ENCODE measurements at places on chromosomes 5 and 9.

- DNase-seq: no peak
Measured at GRCh38 chr9:121279776-121280388, 11.9 kb downstream of the GSN start.

DNA sequence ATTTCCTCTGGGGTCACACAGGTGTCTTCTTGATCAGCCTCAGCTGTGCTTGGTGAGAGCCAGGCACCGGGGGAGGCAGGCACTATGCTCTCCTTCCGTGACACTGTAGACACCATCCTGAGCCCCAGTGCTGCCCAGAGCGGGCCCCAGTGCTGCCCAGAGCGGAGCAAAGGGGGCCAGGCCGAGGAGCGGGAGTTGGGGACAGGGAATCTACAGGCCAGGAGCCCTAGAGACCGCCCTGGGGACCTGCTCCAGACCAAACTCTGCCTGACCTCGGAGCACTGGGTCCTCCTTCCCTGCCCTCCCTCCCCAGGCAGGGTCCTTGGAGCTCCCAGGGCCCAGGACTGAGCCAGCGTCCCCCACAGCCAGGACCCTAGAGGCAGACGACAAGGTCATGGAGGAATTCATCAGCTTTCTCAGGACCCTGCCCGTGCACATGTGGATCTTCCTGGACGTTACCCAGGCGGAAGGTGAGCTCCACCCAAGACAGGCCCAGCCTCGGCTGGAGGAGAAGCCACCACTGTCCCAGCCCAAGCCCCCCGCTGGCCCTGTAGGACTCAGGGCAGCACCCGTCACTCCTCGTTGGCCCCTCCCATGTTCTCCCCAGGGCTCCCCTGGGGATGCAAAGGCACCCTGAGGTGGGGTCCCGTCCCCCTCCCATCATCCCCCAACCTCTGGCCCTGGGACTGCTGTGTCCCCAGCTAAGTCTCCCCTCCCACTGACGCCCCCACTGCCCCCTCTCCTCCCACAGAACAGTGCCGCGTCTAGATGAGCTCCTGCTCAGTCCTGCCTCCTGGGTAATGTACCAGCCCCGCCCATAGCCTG lies 30.2 kb downstream of the PAEP start:
- no peak for DNase-seq

DNA sequence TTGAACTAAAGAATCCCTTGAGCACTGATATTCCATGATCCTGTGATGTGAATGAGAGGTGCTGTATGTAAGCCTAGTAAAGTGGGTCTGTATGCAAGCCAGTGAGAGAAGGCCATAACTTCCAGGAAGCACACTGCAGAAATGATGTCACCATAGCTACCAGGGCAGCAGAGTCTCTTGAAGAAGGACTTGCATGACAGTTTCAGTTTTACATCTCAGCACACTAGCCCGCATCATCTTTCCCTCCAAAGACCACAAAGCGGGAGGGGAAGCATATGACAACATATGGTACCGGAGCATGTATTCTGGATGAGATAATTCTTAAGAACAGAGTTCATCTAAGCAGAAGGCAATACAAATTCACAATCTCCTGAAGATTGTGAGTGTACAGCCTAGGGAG lies 37.6 kb upstream of the MAST4 start:
- DNase-seq: no peak

- DNase-seq: no peak
Measured at GRCh38 chr5:8641786-8642505, 773.0 kb downstream of the MTRR start.

GRCh38 chr5:135571066-135571609 lies 7.7 kb downstream of the CXCL14 start:
- DNase-seq: no peak

GRCh38 chr5:59117320-59117719 lies 534.4 kb downstream of the RAB3C start:
- no peak for DNase-seq

DNA sequence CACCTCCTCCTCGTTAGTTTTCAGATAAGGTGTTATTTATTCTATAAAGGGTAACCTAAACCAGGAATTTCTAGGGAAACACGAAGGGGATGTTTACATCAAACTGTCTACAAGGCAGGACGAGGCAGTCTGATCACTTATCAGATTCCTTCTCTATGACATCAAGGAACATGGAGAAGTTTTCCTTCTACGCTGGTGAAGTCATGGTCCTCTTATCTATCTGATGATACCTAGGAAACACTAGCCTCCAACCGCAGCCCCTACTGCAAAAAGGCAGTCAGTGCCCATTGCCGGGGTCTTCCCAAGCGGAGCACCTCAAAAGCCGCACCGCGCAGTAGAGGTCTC lies 1.5 kb downstream of the MPDZ start:
- DNase-seq: no peak

DNA sequence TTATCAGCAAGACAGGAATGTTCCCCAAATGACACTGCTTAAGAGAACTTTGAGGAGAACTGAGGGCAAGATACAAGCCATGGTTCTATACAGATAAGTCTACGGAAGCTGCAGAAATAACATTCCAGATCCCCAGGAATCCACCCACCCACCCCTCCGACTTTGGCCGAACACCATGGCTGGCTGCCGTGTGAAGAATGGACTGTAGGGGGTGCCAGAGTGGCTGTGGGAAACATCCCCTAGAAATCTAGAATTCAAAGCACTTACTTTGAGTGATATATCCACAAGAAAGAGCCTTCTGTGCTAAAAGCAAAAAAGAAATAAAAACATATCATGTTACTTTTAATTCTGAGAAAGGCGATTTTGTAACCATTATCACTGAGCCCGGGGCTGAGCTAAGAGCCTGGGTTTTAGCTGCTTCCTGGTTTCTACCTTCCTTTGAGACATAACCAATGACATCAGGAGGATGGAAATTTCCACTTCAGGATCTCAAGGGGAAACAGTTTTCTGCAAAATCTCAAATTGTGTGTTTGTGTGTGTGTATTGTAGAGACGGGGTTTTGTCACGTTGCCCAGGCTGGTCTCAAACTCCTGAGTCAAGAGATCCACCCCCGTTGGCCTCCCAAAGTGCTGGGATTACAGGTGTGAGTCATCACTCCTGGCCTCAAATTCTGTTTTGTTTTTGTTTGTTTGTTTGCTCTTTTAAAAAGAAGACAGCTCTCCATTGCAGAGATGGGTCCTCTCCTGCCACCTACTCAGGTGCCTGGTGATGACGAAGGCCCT lies 36.4 kb downstream of the GGTA1 start:
- DNase-seq: no peak

DNA sequence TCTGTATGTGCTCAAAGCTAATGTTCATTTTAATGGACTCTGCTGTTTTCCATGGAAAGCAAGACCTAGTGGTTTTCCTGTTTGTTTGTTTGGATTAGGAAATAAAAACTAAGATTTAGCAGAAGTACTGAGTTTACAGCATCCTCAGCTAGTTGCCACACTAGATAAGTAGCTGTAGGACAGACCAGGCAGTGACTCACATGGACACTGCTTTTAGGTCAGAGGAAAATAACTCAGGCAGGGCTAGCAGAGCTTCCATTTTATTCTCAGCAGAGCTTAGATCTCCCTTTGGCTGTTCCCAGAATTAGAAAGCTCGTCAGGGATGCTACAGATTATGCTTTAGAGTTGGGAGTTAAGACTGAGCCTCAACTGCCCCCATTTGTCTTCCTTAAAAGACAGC lies 204.4 kb downstream of the SH3GL2 start:
- no peak for DNase-seq

DNA sequence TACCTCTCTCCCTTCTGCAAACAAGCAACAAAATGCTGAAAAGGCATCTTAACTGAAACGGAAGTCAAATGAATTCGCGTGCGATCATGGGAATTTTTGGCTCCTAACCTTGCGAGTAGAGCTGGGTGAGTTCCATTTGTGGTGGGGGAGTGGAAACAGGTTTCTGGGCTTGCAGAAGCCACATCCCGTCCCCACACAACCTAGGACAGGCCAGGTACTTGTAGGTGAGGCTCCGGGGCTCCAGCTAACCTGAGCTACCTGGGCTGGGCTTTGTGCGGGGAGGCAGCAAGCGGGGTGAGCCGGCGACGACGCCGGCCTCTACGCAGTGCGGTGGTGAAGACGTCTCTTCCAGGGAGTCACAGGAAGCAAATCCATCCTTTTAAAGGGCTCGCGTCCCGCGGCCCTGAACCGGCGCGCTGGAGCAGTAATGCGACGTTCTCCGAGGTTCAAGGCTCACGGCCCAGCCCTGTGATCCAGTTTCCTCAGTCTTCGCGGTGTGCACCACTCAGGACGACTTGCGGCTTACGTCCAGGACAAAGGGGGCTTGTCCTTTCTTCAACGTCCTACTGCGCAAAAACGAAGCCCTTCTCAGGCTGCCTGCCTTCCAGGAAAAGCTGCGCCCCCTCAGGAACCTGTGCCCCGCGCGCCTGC lies 567 bp upstream of the SPIN1 start:
- DNase-seq: peak; percentile 27

DNA sequence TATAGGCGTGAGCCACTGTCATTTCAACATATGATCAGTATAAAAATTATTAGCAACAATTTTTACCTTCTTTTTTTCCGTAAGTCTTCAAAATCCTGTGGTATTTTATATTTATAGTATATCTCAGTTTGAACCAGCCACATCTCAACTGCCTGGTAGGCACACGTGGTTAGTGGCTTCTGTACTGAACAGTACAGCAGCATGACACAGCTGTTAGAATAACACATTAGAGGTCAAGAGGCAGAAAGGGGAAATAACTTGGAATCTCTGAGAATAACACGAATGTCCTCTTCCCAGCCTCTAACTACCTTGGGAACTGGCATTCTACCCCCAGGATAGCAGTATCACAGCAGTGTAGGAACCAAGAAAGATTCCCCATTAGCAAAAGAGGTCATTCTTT lies 108.5 kb upstream of the IQGAP2 start:
- DNase-seq: no peak

DNA sequence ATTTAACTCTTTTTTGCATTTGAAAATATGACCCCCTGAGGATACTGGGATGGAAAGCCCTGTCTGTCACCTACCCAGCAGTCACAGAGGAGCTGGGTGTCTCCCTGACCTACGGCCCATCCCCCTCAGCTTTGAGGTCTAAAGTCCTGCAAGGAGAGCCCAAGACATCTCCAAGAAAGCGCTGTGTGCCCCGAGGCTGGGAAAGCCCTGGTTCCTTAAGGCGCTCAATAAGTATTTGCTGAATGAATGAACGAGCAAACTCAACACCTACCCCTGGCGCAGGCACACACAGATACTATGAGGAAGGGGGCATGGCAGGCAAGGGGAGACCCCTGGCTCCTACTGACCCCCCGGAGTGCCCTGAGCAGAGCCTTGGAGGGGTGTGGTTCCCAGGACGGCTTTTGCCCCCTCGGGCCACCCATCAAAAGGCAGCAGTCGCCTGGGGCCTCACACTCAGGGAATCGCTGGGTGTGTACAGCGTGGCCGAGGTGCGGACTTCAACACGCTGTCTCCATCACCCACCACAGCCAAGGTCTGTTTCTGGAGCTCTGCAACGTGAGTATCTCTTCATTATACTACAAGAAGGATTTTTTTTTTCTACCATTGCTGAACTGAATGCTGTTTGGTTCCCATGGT lies 211.6 kb downstream of the ERCC6L2 start:
- DNase-seq: no peak

GRCh38 chr9:92026206-92027002 lies 76.4 kb upstream of the ROR2 start:
- no peak for DNase-seq

GRCh38 chr5:84381502-84382362 lies 2.9 kb downstream of the EDIL3 start:
- no peak for DNase-seq

DNA sequence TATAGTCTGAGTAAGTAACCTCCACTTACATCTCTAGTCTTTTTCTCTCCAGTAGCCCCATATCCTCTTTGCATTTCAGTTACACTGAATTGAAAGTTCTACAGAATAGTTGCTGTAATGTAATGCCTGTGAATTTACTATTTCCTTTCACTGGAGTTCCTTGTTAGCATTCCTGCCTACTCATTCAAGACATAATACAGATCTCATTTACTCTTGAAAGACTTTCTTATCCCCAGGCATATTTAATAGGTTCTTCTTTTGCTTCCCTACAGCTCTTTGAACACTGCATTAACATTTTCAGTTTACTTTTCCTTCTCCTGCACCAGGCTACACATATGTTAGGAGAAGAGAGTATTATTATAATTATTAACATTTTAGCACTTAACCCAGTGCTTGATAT lies 87.6 kb upstream of the OR13F1 start:
- DNase-seq: no peak

DNA sequence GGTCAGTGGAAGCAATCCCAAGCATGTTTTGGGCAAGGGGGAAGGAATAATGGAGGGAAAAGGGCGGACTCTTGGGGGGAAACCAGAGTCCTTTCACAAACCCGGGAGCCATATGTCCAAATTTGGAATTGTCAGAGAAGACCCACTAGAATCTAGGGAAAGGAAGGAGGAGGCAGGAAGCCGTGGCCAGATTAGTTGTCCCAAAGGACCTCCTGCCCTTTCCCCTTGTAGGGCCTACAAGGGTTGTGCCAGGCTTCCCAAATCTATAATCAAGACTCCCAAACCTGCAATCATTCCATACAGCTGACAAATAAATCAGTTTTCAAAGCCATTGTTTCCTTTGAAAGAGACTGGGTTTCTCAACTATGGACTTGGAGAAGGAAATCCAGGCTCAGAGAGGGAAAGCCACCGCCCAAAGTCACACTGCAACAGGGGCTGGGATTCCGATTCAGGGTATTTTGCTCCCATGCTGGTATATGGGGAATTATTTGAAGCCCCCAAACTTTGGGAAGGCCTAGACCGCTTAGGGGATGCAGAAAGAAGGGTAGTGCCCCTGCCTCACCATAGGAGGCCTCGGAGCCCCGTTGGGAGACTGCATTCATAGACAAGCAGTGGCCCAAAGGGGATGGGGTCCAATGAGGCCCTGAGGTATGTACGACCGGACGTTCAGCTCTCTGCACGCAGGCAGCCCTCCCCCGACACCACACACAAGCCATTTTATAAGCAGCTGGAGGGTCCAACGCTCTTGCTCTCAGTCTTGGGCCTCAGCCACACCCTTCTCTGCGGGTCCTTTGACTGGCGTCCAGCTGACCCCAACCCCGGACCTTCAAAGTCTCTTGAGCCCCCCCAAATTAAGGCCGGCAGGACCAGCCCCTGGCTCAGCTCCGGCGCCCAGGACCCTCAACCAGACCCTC lies 815 bp downstream of the ANXA6 start:
- DNase-seq: no peak

GRCh38 chr5:77367741-77368140 lies 124.4 kb downstream of the WDR41 start:
- no peak for DNase-seq

GRCh38 chr9:77909306-77909705 lies 122.3 kb downstream of the GNAQ start:
- DNase-seq: no peak

- DNase-seq: no peak
Measured at GRCh38 chr9:87996234-87996860, 22.0 kb upstream of the CDK20 start.

All from T follicular helper cell (primary cell).